ENCODE measurements at places on chromosomes 5 and 9.

DNA sequence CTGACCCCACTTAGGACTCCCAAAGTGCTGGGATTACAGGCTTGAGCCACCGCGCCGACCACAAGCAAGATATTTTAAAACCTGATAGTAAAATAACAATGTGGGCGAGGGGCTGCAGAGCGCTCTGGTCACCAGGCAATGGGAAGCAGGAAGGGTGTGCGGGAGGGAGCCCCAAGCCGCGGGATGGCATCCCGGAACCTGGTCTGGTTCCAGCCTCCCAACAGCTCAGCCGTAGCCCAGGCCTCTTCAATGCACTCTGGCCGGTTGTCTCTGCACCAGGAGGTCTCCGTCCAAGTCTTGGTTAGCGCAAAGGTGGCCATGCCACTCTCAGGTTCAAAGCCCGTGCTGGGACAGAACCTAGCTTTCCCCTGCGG, 694 bp upstream of the UAP1L1 start:
- DNase-seq, result no peak

DNA sequence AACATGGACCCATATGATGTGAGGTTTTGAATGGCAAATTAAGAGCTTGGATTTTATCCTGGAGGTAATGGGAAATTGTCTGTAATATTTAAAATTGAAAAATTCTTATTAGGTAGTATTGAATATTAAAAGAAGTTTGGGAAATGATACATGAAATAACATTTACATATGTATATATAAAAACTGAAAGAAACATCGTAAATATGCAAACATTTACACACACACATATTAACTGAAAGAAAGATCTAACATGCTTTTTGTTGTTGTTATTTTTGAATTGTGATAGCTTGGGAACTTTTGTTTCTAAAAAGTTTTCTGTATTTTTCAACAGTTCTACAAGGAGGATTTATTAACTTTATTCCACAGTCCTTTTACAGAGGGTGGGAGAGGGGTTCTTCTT, 82.8 kb upstream of the ITGA2 start:
- no peak for DNase-seq

DNA sequence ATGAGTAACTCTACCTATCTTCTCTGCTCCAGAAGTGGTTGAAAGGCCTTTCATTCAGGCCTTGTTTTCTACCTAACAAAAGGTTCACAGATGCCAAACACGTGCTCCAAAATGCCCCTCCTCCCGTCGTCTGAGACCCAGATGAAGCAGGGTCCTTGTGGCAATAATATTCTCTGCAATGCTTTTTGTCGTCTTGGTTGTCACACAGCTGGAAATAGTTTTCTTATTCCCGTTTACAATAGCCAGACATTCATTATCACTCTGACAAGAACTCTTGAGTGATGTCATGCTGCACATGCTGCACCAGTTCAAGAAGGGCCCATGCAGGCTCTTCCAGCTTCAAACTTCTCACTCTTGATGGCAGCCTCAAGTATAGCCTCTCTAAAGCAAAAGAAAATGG, 7.8 kb downstream of the LPAR1 start:
- DNase-seq, result no peak

DNA sequence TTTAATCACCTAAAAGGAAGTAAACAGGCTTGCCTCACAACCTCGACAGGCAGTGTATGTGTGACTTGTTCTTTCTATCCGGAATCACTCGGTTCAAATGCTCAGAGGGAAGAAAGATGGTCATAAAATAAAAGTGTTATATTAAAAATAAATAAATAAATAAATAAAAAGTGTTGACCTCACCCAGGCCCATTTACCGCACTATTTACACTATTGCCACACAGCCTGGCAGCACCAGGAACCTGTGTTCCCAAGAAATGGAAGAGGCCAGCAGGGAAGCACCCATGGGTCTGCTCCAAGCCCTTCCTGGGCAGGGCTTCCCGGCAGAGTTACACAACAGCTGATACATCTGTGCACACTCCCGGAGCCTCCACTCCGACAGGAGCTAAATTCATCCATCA, 127.9 kb downstream of the EFNA5 start:
- DNase-seq, result no peak

DNA sequence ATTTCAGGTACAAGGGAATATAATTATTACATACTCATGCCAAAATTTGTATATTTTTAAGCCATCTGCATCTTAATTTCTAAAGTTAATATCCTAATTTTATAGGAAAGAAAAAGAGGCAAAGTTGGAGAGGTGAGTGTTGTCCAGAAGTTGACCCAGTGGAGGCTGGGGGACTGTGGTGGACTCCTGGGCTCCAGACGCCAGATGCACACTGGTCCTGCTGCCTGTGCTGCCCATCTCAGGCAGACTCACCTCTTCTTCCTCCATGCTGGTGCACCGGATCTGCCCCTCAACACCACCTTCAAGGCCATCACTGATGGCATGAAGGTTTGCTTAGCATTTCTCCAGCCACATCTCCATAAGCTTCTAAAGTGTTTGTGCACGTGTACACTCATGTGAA, 220.8 kb upstream of the NFIL3 start:
- DNase-seq, result no peak

- DNase-seq, result no peak
Observed at GRCh38 chr5:59116231-59116865, 533.5 kb downstream of the RAB3C start.

- DNase-seq, result no peak
Observed at GRCh38 chr9:134895908-134896833, 15.6 kb downstream of the FCN2 start.

DNA sequence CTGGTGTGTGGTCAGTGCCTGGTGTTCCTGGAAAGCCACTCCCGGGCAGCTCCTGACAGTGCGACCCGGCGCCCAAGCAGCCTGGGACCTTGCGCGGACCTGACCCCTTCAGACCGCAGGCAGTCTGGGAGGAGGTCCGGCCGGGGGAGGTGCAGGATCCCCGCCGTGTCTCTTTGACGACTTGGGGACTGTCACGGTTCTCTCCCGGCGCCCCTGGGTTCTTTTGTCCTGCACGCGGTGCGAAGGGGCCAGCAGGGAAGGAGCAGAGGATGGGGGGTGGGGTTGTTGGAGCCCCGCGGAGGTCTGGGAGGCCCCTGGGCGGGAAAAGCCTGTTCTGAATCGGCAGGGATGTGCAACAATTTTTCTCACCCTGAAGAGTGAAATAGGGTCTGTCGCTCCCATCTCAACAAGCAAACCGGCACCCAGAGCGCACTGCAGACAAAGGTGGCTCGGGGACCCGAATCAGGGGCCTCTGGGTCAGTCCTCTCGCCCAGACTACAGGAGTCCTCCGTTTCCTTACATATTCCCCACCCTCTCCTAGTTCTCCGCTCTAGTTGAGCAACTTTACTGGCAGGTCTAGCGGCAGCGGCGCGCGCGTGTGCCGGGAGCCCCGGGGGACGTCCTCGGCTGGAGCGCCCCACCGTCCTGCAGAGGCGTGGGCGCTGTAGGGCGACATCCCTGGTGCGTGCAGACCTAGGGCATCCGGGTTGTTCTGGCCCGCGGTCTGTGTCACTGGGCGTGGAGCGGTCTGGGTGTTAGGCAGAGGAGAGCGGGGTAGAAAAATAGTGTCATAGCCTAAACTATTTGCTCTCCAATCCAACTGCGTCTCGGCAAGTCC, 1.2 kb downstream of the VCAN start:
- no peak for DNase-seq

All from T follicular helper cell (primary cell).